ENCODE measurements at places on chromosomes 3 and 15.

DNA sequence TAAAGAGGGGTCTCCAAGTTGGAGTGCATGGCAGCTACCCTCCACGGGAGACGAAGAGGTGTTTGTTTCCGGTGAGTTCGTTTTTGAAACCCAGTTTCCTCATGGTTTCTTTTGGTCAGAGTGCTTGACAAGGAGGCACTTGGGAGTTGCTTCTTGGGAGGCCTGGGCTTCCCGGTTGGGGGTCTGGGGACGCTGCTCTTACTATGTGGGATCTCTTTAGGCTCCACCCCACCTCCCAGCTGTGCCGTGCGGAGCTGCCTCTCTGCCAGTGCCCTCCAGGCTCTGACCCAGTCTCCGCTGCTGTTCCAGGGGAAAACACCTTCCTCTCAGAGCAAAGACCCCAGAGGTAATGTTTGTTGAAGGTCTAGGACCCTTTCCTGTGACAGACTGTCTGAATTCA is 29.6 kb downstream of the KIF7 start:
- no peak for DNase-seq

GRCh38 chr3:87006844-87007439 is 16.0 kb upstream of the VGLL3 start:
- no peak for DNase-seq

DNA sequence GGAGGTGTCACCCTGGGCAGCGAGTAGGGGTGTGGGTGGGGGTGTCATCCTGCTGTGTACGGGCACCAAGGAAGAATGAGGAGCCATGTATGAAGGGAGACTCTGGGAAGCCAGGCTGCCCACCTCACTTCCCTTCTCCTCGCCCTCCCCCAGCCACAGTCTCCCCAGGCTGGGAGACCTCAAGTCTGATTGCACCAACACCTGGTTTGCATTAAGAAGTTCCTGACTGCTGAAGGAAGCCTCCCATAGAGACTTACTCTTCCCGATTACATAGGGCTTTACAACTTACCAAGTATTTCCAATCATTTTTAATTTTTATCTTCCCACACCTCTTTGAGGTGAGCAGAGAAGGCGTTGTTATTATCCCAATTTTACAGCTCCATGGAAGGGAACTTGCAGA is 29.5 kb upstream of the SMAD3 start:
- no peak for DNase-seq

GRCh38 chr3:183447206-183448001 is 19.0 kb upstream of the MCF2L2 start:
- DNase-seq, result no peak

GRCh38 chr3:8846176-8846575 is 76.8 kb upstream of the OXTR start:
- DNase-seq, result peak; percentile 40

DNA sequence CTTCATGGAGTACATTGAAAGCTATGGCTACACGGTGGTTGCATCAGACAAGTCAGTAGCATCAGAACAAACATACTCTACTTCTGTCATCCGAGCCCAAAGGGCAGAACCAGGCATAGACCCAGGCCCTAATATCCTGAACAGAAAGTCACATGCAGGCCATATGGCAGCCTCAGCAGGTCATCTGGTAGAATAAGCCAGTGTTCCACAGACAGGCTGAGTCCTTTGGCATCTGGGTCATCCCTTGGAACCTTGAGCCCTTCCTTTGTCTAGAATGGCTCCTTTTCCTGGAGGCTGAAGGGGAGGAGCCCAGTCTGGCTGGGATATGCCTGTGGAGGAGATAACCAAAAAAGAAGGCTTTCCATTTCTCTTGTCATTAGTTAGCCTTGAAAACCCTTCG is 29.2 kb downstream of the SEMA6D start:
- no peak for DNase-seq

DNA sequence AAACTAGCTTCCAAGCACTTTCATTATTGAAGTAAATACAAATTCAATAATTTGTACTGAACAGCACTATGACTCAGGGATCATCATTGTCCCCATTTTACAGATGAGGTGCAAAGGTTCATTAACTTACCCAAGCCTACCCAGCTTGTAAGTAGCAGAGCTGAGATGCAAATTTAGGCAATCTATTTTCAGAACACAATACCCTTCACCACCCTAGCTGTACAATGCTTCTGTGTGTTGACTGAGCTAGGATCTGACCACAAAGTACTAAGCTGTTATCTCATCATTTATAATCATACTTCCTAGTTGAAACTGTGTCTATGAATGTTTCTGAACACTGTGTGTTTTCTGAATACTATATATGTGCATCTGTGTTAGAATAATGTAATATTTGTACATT is 3.2 kb upstream of the ILDR1 start:
- no peak for DNase-seq

DNA sequence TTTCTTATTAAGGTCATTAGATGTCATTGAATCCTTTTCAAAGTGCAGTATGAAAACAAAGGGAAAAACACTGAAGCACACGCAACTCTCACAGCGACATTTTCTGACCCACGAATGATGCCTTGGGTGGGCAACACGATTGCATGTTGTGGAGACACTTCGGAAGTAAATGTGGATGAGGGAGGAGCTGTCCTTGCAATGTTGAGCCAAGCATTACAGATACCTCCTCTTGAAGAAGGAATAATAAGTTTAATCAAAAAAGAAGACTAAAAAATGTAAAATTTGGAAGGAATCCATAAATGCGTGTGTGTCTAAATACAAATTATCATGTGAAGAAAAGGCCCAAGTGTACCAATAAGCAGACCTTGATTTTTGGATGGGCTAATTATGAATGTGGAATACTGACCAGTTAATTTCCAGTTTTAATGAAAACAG is 16.9 kb downstream of the THBS1 start:
- DNase-seq, result no peak

GRCh38 chr3:64329037-64329436 is 103.8 kb upstream of the PRICKLE2 start:
- no peak for DNase-seq

DNA sequence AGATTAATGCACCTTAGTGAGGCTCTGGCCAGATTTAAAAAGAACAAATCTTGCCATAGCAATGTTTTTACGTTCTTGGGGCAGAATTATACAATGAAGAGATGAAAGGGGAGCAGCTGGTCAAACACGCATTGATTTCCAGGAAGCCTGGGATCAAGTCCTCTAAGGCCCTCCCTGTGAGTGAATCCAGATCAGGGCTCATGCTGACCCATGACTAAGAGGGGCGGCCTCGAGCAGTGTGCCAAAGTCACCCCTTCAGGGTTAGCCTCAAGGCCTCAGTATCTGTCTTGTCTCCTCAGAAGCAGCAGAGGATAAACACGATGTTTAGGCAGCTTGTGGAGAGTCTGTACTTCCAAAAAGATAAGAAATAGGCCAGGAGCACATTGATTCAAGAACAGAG is 9.3 kb upstream of the RBP1 start:
- no peak for DNase-seq

GRCh38 chr3:146972726-146973125 is 367.6 kb upstream of the PLSCR5 start:
- no peak for DNase-seq

GRCh38 chr3:72465853-72466252 is 382.4 kb downstream of the SHQ1 start:
- DNase-seq, result no peak

DNA sequence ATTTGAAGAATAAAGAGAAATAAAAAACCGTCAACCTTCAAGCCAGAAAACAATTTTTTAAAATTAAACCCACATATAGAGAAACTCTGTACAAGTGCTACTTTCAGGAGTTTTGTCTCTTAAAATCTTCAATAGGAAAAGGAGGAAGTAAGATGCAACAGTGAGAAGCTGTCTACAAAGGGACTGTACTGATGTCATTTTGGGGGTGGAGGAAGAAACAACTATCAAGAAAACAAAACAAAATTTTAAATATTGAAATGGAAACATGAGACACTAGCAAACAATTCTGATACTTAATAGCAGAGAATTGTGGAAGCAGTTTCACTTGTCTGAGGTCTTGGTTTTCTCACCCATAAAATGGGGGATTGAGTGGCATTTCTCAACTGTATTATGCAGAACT is 84.4 kb downstream of the SLMAP start:
- DNase-seq, result no peak

DNA sequence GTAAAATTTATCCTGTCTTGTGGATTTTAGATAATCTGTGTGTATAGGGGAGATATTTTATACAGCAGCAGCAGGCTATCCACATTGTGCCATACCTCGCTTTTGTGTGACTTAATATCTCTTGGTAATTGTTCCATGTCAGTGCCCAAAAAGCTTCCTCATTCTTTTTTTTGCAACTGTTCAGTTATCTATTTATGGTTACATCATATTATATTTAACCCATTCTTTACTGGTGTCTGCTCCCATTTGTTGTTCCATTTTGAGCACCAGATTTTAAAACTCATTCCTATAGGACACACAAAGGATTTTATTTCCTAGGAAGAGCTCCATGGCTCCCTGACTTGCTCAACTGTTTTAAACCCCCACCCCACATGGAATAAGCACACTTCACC is 86.3 kb upstream of the RASGRP1 start:
- DNase-seq, result no peak

DNA sequence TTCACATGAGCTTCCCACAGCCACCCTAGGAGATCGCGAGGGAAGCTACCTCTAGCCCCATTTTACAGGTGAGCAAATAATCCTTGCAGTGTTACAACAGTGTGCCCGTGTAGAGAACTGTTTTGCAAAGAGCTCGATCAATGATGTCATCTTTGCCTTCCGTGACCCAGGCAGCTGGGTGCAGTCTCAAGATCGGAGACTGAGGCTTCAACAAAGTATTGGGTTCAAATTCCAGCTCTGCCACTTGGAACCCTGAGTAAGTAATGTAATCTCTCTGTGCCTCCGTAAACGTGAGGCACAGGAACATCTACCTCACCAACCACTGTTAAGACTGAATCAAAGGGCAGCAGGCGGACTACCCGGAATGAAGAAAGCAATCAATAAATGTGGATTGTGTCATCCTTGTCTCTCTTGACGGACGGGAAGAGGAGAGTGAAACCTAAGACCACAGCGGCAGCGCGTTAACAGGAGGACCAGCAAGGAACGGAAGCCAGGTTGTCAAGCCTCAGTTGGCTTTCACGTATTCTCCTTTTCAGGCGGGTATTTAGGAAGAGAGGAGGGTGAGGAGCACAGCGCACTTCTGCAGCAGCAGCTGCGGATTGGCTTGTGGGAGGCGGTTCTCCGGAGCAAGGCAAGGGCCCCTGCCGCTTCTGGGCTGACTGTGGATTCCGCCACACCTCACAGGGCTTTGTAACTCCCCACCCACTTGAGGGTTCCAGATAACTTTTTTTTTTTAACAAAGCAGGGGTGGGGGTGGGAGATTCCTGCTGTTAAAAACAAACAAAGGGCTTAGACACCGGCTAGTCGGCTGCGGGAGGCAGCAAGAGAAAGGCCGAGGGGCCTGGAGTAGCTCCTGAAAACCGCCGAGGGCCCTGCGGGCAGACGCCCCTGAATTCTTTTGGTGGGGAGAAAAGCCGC is 1.5 kb upstream of the SMAD3 start:
- no peak for DNase-seq

- DNase-seq, result no peak
Measured at GRCh38 chr15:42710662-42711061, 26.3 kb downstream of the CDAN1 start.

DNA sequence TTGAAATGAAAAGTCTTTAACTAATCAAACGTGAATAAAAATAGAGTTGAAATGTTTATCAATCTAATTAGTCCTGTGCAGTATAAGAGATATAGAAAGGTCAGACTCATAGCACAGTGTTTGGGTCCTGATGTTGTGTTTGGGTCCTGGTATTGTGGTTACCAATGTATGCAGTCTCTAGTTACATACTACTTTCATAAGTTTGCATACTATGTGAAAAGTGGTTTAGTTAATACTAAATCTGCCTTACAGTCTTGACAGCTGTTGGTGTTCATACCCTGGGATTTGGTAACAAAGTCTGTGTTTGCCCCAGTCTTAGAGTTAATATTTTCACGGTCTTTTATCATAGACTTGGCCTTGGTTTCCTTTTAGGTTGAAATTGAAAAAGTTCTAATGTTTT is 41.7 kb downstream of the KIF15 start:
- DNase-seq, result no peak

DNA sequence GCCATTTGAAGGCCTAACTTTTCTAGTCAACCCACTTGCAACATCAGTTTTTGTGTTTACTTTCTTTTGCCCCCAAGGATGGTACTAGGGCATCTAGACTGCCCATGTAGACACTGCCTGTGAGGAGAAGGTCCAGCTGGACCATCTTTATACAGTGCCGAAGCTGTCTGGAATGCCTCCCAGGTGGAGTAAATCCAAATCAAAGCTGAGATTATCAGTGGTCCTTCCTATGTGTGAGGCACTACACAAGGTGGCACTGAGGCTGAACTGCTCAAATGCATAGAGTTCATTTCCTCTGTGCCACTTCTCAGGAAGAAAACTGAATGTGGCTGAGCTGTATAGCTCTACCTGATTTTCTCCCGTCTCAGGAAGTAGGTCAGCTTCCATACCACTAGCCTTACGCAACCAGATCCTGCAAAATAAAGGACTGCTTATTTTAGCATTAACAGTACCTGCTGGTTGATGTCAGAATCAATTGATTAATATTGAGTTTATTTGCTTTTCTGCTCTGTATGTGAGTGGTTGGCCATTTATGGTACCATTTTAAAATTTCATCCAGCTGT is 106.1 kb downstream of the GHSR start:
- DNase-seq, result no peak

DNA sequence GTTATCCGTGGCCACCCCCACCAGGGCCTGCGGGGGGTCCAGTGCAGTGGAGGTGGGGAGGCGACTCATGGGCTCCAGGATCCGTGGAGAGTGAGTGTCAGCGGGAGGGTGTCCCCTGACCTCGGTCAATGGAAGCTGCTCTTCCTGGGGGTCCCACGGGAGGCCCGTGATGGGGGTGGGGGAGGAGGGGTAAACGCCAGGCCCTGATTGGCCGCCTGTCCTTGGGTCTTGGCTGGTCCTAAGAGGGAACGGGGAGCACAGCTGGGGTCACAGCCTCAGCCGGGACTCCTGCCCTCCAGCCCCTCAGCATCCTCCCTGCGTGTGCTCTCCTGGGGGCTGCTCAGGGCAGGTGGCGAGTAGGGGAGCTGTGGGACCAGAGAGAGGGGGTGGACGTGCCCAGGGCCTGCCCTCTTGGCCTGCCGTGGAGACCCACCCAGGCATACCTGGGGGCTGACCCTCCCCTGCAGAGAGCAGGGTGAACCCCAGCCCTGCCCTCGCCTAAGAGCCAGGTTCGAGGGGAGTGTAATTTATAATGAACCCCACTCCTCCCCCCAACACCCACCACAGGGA is 184.6 kb downstream of the GOLGA6L6 start:
- DNase-seq, result no peak

GRCh38 chr15:58224068-58224467 is 85.9 kb downstream of the AQP9 start:
- no peak for DNase-seq

DNA sequence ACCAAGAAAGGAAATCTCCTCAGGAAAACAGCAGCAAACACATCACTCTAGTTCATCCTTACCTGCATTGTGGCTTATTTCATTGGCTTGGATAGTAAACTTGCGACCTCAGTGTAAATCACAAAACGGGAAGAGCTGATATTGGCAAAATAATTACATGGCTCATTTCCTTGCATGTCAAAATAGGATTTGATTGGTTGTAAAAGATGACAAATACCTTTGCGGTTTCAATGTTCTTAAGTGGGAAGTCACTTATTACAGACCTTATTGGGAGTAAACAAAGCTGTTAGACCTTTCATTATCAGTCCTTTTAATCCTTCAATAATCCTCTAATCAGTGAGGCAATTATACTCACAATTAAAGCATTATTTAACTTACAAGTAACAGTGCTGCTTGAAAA is 590.6 kb downstream of the MAGI1 start:
- no peak for DNase-seq

- DNase-seq, result no peak
Measured at GRCh38 chr3:139357899-139358298, 14.1 kb downstream of the MRPS22 start.
